ENCODE measurements at places on chromosomes 1 and 21.

- no peak for DNase-seq
Measured at GRCh38 chr1:186330758-186331157, 44.3 kb downstream of the TPR start.

DNA sequence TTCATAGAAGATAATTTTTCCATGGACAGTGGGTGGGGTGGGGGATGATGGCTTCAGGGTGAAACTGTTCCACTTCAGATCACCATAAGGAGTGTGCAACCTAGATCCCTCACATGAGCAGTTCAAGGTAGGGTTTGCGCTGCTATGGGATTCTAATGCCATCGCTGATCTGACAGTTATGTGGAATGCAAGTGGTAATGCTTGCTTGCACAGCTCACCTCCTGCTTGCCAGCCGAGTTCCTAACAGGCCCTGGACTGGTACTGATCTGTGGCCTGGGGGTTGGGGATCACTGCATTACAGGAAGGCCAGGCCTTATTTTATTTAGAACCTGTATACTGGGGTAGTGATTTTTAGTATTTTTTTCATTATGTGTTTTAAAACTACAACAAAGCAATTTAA, 22.0 kb downstream of the MAN1A2 start:
- DNase-seq, result no peak

- peak; percentile 26 for DNase-seq
Measured at GRCh38 chr1:167428395-167428794, 89.9 kb downstream of the CD247 start.

DNA sequence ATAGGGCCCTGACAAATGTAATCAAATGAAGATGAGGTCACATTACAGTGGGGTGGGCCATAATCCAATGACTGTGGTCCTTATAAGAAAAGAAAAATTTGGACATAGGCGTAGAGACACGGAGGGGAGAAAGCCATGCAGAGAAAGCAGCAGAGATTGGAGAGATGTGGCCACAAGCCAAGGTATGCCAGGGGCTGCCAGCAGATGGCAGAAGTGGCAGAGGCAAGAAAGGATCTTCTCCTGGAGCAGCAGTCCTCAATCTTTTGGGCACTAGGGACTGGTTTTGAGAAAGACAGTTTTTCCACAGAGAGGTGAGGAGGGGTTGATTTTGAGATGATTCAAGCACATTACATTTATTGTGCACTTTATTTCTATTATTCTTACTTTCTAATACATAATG, 355.1 kb downstream of the NPHP4 start:
- no peak for DNase-seq

DNA sequence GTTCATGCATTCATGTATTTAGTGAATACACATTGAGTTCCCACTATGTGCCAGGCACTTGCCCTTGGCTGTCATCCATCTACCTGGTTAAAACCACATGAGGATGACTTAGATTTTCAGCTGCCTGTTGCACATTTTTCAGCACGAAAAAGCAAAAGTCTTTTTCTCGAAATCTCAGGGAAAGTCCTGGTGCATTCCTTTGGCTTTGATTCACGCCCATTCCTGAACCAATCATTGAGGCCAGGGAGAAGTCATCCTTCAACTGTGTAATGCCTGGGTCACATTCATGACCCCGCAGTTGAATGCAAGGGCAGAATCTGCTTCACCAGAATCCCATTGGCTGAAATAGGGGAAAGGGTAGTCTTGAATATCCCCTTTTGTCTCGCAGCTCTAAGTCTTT, 84.4 kb downstream of the RNF220 start:
- DNase-seq, result no peak

DNA sequence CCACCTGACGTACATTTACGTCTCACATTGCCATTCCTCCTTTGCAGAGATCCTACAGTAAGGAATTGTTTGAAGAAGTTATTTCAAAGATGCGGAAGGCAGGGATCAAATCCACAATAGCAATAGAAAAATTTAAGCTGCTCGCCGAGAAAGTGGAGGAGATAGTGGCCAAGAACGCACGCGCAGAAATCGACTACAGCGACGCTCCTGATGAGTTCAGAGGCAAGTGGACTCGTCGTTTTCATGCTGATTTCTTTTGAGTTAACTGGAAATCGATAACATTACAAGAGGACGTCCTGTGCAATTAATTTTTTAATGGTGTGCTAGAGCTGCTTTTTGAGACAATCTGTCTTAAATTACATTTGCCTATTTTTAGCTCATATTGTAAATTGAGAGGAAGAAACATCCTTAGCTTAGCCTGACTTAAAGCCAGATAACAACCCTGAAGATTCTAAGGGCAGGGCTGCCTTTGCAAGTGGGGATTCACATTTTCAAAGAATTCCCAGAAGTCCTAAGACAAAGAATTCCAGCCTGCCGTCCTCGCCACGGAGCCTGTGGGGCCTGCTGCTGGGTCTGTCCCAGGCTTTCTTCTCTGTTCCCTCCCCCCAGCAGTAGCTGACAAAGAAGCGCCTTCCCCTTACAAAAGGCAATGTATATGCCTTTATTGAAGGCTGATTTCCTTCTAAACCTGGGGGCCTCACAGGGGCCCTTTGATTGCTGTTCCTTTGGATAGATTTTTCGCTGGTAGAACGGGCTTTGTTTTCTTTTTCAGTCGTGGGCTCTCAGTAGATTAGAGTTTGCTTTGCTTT, 31.6 kb upstream of the KIF1B start:
- DNase-seq, result no peak

GRCh38 chr1:155120253-155120652, 7.4 kb upstream of the EFNA1 start:
- DNase-seq, result no peak

GRCh38 chr1:24557711-24558131, 1.8 kb downstream of the NCMAP start:
- no peak for DNase-seq

DNA sequence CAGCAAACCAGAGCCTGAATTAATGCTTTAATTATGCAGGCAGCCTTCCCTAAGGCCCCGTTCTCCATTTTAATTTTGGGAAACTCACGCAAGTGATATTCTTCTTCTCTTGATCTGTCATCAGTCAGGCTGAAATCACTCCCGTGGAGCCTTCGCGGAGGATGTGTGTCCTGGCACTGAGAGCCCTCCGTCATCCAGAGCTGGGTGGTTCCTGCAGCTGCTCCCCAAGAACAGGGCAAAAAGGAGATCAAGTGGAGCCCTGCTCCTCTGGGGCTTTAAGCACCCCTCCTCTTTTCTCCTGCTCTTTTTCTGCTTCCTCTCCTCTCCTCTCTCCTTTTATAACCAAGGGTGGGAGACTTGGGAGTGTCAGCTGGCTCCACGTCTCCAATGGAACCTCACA, 133.2 kb upstream of the CACNA1E start:
- DNase-seq, result no peak

DNA sequence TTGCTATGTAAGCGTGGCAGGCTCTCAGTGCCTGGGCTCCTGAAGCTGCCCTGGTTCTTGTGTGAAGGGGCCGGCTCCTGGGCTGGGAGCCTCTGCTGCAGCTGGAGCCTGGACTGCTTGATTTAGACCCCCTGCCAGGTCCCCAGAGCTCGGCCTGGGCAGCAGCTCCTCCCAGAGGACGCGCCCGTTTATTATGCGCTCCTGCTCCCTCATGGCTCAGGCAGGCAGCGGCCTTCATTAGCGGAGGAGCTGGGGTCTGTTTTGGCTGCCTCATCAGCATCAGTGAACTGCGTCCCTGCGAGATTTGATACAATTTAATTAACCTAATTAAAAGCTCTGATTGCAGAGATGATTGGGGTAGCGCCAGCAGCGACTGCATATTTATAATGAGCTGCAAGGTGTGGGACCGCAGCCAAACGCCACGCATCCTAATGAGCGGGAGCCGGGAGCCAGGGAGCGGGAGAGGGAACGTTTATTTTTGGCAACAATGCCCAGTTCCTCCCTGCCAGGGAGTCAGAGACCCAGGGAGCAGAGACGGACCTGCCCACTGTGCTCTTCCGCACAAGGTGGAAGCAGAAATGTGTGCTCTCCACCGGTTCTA, 16.6 kb downstream of the UTP11 start:
- no peak for DNase-seq

DNA sequence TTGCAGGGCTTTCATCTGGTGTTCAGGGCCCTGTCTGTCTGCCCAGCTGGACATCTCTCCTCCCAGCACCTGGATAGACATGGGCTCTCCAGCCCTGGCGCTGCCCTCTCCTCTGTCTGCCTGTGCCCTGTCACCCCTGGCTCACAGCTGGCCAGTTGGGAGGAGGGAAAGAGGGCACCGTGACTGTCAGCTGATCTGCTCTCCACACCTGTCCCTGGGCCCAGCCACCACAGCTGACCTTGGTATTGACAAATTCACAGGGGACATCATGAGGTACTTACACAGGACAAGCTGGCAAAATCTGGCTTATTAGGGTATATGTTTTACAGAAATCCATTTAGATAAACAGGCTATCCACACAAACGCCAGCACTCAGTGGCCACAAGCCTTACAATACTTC, 8.3 kb downstream of the TNR start:
- DNase-seq, result no peak

DNA sequence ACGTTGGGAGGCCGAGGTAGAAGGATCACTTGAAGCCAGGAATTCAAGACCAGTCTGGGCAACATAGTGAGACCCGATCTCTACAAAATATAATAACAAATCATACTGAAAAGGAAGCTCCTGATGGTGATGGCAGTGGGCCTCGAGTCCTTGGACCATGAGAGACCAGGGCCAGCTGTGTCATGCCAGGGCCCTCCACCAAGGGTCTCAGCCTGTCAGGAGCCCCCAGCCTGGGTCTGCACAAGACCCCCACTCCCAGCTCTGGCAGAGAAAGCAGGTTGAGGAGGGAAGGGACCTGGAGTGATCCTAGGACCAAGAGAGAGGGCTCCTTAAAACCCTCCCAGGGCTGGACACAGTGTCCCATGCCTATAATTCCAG, 6.7 kb upstream of the CTRC start:
- DNase-seq, result no peak

DNA sequence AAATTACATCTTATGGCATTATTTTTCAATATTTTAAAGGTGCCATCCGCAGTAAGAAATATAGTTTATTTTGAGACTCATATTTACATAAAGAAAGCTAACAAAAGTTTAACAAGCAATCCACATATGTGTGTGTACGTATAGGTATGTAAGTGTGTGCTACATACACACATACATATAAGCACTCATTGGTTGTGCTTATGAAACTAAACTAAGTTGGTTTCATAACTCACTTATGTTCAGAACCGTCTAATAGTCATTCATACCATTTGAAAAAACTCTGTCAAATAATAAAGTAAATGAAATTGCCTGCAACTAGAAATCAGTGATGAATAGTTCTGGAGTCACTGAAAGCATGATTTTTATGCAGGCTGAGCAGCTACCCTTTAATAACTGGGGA, 14.1 kb downstream of the TATDN3 start:
- no peak for DNase-seq

Data from GM04504 (cell line).